ENCODE measurements at places on chromosomes 16 and 17. TPM values are rescaled to one million over a fixed set of nuclear protein-coding genes. Genes with fewer than 3 reads are reported as not detected.
A peak's percentile ranks its signal among the peaks of the same experiment; 100 is the strongest.

- H3K27ac ChIP-seq, result no peak overlapping the region
- peaks cover 24% of the 10 kb centered on the region for H3K4me1 ChIP-seq
- peaks cover 24% of the 10 kb centered on the region for H3K36me3 ChIP-seq
- DNase-seq, result no peak
- H3K4me3 ChIP-seq, result no peak overlapping the region
Observed at GRCh38 chr17:14048169-14048568, 21.1 kb upstream of the COX10 start.

- no peaks in the 10 kb centered on the region for H3K36me3 ChIP-seq
- H3K4me1 ChIP-seq, result peaks cover 42% of the 10 kb centered on the region
- peak overlapping the region; percentile 87 for H3K4me3 ChIP-seq
- H3K27ac ChIP-seq, result peak overlapping the region; percentile 54
- peak; percentile 20 for DNase-seq
- H3K27me3 ChIP-seq, result peaks cover 4% of the 10 kb centered on the region
Observed at GRCh38 chr17:78717431-78717980, 64.6 kb downstream of the CYTH1 start.

- DNase-seq, result peak; percentile 96
- H3K27me3 ChIP-seq, result peaks cover 17% of the 10 kb centered on the region
- H3K4me3 ChIP-seq, result peak overlapping the region; percentile 88
- peaks cover 86% of the 10 kb centered on the region for H3K4me1 ChIP-seq
- H3K27ac ChIP-seq, result peak overlapping the region; percentile 100
- H3K36me3 ChIP-seq, result peaks cover 16% of the 10 kb centered on the region
Observed at GRCh38 chr17:78883533-78884131, 19.4 kb downstream of the CEP295NL start.

GRCh38 chr17:19424934-19425868 is 14.2 kb downstream of the RNF112 start:
- peak; percentile 35 for DNase-seq
- H3K4me1 ChIP-seq, result peaks cover 9% of the 10 kb centered on the region
- H3K36me3 ChIP-seq, result no peaks in the 10 kb centered on the region
- H3K27me3 ChIP-seq, result peaks cover 9% of the 10 kb centered on the region
- no peak overlapping the region for H3K4me3 ChIP-seq

NOG gene
- total RNA-seq, result 18.8 TPM

GRCh38 chr16:25593260-25593659 is 98.5 kb upstream of the HS3ST4 start:
- H3K4me3 ChIP-seq, result no peak overlapping the region
- H3K27me3 ChIP-seq, result no peaks in the 10 kb centered on the region
- H3K27ac ChIP-seq, result no peak overlapping the region
- DNase-seq, result no peak
- H3K36me3 ChIP-seq, result no peaks in the 10 kb centered on the region

IRX6 gene
- not detected for total RNA-seq

KRTAP1-3 gene
- total RNA-seq, result not detected

DNA sequence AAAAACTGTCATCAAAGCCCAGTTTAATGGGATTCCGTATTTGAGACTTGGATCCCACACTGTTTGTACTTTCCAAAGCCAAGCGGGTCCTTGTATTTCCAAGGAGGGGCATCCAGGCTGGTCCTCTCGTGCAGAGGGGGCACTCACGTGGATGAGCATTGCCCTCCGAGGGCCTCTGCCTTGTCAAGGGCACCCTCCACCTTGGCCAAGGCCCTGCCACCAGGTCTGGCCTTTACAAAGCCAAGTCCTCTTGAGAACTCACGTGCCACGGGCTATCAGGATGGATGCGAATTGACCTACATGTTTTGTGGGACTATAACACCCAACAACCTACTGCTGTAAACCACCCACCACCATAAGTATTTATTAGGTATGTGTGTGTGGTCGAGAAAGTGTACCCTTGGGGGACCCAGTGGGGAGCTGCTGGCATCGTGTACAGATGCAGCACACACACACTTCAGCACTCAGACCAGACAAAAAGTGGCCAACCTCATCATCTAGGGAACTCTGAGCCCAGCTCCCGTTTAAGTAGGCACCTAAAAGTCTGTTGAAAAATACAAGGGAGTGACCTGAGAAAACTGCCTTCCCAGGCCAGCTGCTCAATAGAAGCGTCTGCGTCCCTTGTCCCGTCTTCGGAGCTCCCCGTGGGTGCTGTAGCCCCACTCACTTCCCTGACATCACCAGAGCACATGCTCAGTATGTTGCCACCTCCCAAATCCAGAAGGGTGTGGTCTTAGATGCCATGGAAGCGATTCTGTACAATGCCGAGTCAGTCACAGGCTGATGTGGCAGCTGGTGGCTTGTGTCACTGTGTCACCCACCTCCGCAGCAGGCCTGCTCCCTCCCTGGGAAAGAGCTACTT is 12.9 kb downstream of the MAP1LC3B start:
- H3K27ac ChIP-seq, result no peak overlapping the region
- H3K27me3 ChIP-seq, result no peaks in the 10 kb centered on the region
- peaks cover 30% of the 10 kb centered on the region for H3K36me3 ChIP-seq
- no peak overlapping the region for H3K4me3 ChIP-seq
- no peaks in the 10 kb centered on the region for H3K4me1 ChIP-seq

EMC6 gene
- total RNA-seq, result 58.4 TPM

- no peaks in the 10 kb centered on the region for H3K36me3 ChIP-seq
- H3K4me1 ChIP-seq, result no peaks in the 10 kb centered on the region
- H3K27ac ChIP-seq, result no peak overlapping the region
- H3K27me3 ChIP-seq, result peaks cover 19% of the 10 kb centered on the region
- no peak overlapping the region for H3K4me3 ChIP-seq
- DNase-seq, result no peak
Observed at GRCh38 chr17:78628547-78629435, 51.6 kb upstream of the DNAH17 start.

DNA sequence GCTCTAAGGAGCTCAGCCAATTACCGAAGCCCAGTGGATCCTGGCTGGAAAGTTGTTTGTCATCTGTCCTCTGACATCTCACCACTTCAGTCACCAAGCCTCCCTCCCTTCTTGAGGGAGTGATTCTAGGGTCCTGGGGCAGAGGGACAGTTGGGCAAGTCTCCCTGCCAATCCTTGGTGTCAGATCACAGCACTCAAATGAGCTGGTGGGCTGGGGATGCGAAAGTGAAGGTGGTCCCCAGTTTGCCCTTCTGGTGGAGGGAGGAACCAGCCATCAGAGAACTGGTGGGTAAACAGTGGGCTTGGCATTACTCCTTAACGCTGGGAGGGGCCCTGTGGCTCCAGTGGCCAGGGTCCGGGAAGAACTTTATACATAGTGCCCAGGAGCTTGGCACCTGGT is 4.4 kb upstream of the CALB2 start:
- no peak overlapping the region for H3K4me3 ChIP-seq
- no peaks in the 10 kb centered on the region for H3K36me3 ChIP-seq
- peaks cover 25% of the 10 kb centered on the region for H3K27me3 ChIP-seq
- DNase-seq, result no peak

GRCh38 chr16:73230651-73231050 is 182.7 kb upstream of the ZFHX3 start:
- peaks cover 27% of the 10 kb centered on the region for H3K4me1 ChIP-seq
- H3K27me3 ChIP-seq, result peaks cover 5% of the 10 kb centered on the region
- H3K27ac ChIP-seq, result no peak overlapping the region
- H3K36me3 ChIP-seq, result no peaks in the 10 kb centered on the region
- no peak overlapping the region for H3K4me3 ChIP-seq

ZNF764 gene
- 5.6 TPM for total RNA-seq

KRTAP1-5 gene
- 105 TPM for total RNA-seq

DNA sequence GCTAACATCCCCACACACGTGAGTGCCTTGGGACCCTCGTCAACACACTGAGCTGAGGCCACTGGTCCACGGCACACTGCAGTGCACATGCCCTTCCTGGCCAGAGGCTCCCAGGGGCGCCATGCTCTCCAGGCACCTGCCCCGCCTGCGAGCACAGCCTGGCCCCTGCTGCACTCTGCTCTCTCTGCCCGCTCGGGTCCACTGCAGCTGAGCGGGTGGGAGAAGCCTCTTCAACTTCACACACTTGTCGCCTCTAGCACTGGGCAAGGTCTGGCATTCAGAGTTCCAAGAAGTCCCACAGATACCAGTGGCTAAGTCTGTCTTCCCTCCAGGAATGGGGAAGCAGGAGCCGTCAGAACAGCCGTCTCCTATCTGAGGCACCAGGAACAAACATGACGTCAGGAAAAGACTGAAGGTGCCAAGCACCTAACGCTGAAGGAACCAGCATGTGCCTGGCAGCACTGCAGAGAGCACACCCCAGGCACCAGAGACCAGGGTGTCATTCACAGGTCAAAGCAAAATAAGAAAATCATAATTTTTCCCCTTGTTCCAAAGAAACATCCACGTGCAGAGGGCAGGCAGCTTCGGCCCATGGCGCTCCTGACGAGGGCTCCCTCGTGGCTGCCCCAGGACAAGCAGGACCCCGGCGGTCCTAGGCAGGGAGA is 82.9 kb downstream of the ZNF778 start:
- H3K4me3 ChIP-seq, result peak overlapping the region; percentile 30
- peaks cover 15% of the 10 kb centered on the region for H3K27me3 ChIP-seq
- peak overlapping the region; percentile 98 for H3K27ac ChIP-seq
- DNase-seq, result no peak
- H3K4me1 ChIP-seq, result peaks cover 50% of the 10 kb centered on the region

GRCh38 chr17:81102352-81102751 is 63.0 kb upstream of the PVALEF start:
- no peak overlapping the region for H3K27ac ChIP-seq
- peaks cover 2% of the 10 kb centered on the region for H3K27me3 ChIP-seq
- H3K4me3 ChIP-seq, result no peak overlapping the region
- H3K36me3 ChIP-seq, result no peaks in the 10 kb centered on the region
- H3K4me1 ChIP-seq, result peaks cover 9% of the 10 kb centered on the region

- peaks cover 4% of the 10 kb centered on the region for H3K27me3 ChIP-seq
- no peak overlapping the region for H3K4me3 ChIP-seq
- no peak for DNase-seq
- peaks cover 20% of the 10 kb centered on the region for H3K36me3 ChIP-seq
- no peaks in the 10 kb centered on the region for H3K4me1 ChIP-seq
- H3K27ac ChIP-seq, result no peak overlapping the region
Observed at GRCh38 chr16:81661082-81661481, 118.0 kb upstream of the PLCG2 start.

GRCh38 chr17:29615048-29615385 is 7.7 kb downstream of the CORO6 start:
- DNase-seq, result no peak
- peaks cover 2% of the 10 kb centered on the region for H3K27me3 ChIP-seq
- no peaks in the 10 kb centered on the region for H3K36me3 ChIP-seq
- H3K4me3 ChIP-seq, result peak overlapping the region; percentile 83
- peaks cover 37% of the 10 kb centered on the region for H3K4me1 ChIP-seq
- peak overlapping the region; percentile 42 for H3K27ac ChIP-seq

Data from HFFc6 (cell line).